ENCODE measurements at places on chromosomes 16 and 17.

DNA sequence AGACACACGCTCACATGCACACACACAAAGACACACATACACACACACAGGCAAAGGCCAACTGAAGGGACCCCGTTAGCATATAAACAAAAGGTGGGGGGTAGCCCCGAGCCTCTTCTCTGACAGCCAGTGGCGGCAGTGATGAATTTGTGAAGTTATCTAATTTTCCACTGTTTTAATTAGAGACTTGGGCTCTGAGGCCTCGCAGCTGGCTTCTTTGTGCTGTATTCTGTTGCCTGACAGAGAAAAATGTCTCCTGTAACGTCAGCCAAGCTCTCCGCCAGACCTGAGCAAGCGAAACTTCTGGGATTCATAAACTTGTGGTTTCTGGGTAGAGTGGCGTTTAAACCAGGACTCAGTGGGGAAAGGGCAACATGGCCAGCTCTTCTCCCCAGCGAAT is 113.9 kb upstream of the FOXF1 start:
- H3K4me1 ChIP-seq: peaks cover 6% of the 10 kb centered on the region
- DNase-seq: peak; percentile 34
- no peak overlapping the region for H3K4me3 ChIP-seq

DNA sequence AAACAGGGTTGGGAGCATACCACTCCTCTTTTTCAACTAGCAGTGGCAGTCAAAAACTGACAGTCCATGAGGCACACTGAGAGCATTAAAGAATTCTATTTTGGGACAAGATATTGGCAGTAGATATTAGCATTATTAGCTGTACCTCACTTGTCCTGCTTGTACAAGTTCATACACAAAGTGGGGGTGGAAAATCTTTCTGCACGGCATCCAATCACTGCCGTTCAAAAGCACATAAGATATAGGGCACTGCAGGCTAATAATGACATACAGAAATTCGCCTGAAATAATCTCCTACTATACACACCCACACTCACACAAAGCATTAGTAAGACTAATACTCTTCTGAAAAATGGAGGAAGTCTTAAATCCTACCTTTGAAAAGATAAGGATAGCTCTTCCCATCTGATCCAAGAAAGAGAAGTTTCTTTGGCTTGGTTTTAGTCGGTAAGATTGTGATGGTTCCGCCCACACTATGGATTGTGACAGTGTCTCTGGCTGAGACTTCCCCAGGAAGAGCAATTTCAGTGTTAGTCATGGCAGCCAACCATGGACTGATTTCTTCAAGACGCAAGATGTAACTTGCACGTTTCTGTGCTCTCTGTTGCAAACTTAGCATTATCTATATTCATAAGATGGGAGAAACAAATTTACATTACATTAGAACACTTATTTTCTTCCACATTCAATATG is 40.6 kb upstream of the ARL6IP1 start:
- no peak for DNase-seq
- no peak overlapping the region for H3K27ac ChIP-seq
- no peak overlapping the region for H3K4me3 ChIP-seq
- H3K27me3 ChIP-seq: no peaks in the 10 kb centered on the region
- peaks cover 54% of the 10 kb centered on the region for H3K36me3 ChIP-seq
- no peaks in the 10 kb centered on the region for H3K4me1 ChIP-seq

DNA sequence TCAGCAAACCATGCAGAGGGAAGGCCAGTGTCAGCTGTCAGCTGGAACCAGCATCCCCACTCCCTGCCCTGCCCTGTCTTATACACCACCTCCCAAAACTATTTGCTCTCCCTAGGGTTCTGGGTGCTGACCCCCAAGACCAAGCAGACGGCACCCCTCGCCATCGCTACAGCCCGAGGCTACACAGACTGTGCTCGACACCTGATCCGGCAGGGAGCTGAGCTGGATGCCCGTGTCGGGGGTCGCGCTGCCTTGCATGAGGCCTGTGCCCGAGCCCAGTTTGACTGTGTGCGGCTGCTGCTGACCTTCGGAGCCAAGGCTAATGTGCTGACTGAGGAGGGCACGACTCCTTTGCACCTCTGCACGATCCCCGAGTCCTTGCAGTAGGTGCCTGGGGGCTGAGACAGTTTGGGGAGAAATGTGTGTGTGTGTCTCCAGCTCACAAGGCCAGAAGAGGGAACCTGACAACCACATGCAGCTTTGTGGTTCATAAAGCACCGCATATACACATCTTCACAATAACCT is 1.5 kb downstream of the ASB16 start:
- no peaks in the 10 kb centered on the region for H3K27me3 ChIP-seq
- DNase-seq: no peak
- H3K36me3 ChIP-seq: no peaks in the 10 kb centered on the region

- no peak overlapping the region for H3K27ac ChIP-seq
Observed at GRCh38 chr16:12291989-12292759, 315.6 kb downstream of the SNX29 start.

- no peaks in the 10 kb centered on the region for H3K27me3 ChIP-seq
- H3K4me1 ChIP-seq: peaks cover 26% of the 10 kb centered on the region
- no peaks in the 10 kb centered on the region for H3K36me3 ChIP-seq
- H3K4me3 ChIP-seq: peak overlapping the region; percentile 96
- H3K27ac ChIP-seq: peak overlapping the region; percentile 89
- DNase-seq: no peak
Observed at GRCh38 chr16:1474082-1474795, 589 bp downstream of the CLCN7 start.

DNA sequence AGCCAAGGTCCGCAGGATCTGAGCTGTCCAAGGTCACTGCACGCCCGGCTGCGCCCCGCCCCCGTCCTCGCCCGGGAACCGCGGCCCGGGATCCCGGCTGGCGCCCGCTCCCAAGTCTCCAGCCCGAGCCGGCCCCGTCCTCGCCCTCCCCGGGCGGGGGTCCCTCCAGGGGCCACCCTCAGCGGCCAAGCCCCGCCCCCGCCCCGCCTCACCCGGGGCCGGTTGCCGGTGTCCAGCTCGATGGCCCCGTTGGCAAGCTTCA is 216 bp downstream of the VPS9D1 start:
- peak overlapping the region; percentile 99 for H3K27ac ChIP-seq
- H3K27me3 ChIP-seq: no peaks in the 10 kb centered on the region
- peak overlapping the region; percentile 71 for H3K4me3 ChIP-seq
- peaks cover 31% of the 10 kb centered on the region for H3K4me1 ChIP-seq

DNA sequence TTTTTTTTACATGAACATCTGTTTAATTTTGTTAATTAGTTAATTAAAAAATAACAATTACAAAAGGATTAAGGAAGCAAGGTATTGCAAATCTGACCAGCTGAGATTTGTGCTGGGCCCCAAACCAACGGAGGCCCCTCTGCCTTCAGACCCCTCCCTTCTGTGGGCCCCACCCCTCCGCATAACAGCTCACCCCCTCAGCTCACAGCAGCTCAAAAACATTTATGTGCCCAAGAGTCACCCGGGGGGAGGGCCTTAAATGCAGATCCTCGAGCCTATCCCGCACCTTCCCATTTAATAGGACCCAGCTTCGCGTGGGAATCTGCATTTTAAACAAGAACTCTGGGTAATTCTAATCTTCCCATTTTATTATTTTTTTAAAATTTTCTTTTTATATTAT is 75.0 kb downstream of the MGAT5B start:
- peaks cover 12% of the 10 kb centered on the region for H3K27me3 ChIP-seq
- H3K4me3 ChIP-seq: no peak overlapping the region
- H3K27ac ChIP-seq: no peak overlapping the region
- no peaks in the 10 kb centered on the region for H3K4me1 ChIP-seq

DNA sequence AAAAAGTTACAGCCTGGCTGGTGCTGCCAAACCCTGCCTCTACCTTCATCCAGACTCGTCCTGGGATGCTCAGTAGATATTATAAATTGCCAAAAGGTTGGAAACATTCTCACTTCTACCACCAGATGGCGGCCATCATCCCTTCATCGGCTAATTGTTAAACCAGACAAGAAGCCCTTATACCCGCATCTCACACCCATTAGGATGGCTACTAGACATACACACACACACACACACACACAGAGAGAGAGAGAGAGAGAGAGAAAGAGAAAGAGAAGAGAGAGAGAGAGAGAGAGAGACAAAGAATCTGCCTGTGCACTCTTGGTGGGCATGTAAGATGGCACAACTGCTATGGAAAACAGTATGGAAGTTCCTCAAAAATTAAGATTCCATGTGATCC is 15.0 kb upstream of the SCIMP start:
- no peak overlapping the region for H3K4me3 ChIP-seq
- H3K36me3 ChIP-seq: no peaks in the 10 kb centered on the region
- H3K4me1 ChIP-seq: no peaks in the 10 kb centered on the region
- peaks cover 6% of the 10 kb centered on the region for H3K27me3 ChIP-seq

DNA sequence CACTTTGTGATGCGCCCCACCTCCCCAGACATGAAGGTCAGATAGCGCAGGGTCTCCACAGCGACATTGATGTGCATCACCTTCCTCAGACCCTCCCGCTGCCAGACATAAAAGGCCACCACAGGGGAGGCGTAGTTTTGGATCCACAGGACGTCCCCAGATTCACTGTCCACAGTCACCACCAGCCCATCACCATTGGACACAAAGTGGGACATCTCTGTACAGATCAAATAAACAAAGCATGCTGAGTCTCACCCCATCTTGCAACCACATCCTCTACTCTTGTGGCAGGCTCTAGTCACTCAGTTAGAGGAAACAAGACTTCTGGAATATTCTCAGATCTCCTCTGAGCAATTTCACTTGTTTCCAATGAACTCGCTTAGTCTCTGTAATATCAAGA is 46.3 kb upstream of the ICAM2 start:
- H3K4me1 ChIP-seq: peaks cover 7% of the 10 kb centered on the region
- no peak overlapping the region for H3K27ac ChIP-seq
- DNase-seq: no peak
- H3K36me3 ChIP-seq: no peaks in the 10 kb centered on the region

DNA sequence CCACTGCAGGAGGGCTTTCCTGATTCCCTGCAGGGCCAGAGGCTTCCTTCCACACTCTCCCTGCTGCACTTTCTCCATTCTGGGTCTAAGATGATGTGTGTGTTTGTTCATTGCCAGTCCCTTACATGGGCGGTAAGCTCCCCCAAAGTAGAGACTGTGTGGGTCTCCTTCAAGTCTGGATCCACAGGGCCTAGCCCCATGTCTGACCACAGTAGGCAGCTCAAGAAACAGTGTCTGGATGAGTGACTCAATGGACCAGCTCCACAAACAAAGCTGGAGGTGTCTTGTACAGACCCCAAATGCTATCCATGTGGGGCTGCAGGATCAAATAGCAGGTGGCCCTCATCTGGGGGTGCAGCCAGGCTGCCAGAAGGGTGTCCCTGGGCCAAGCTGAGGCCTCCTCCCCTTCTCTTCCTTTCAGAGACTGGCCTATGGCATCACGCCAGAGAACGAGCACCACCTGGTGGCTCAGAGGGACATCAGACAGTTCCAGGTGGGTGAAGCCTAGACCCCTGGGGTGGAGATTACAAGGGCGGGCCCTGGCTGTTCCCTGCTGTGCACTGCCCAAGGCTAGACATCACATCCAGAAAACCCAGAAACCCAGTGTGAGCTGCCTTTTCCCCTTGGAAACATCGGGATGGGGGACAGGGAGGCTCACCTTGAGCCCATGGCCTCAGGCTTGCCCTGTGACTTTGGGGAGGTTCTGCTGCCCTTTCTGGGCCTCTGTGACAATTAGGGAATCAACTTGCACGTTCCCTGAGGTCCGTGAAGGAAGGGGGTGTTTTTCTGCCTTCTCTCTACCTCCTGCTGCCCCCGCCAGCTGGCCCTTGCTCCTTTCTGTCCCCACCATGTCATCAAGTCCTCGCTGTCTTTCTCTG is 45.9 kb downstream of the SLC6A2 start:
- DNase-seq: peak; percentile 54
- H3K4me3 ChIP-seq: no peak overlapping the region
- no peak overlapping the region for H3K27ac ChIP-seq
- H3K36me3 ChIP-seq: no peaks in the 10 kb centered on the region
- no peaks in the 10 kb centered on the region for H3K4me1 ChIP-seq

DNA sequence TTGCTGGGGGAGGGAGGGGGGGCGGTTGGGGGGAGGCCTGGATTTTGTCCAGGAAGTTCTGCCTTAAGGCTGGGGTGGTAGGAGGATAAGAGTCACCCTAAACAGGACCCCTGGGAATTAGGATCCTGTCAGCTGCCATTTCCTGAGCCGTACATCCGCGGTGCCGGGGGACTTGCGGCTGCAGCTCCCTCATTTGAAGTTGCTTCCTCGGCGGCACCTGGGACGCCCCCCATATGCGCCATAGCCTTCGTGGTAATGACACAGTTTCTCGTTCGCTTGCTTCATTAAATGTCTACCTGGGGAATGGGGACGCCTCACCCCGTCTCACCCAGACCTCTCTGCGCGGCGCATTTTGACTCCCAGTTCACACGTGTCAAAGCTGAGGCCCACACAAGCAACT is 55.1 kb upstream of the PABPN1L start:
- H3K4me1 ChIP-seq: peaks cover 25% of the 10 kb centered on the region
- H3K36me3 ChIP-seq: no peaks in the 10 kb centered on the region
- H3K4me3 ChIP-seq: no peak overlapping the region
- no peak for DNase-seq
- peak overlapping the region; percentile 64 for H3K27ac ChIP-seq

DNA sequence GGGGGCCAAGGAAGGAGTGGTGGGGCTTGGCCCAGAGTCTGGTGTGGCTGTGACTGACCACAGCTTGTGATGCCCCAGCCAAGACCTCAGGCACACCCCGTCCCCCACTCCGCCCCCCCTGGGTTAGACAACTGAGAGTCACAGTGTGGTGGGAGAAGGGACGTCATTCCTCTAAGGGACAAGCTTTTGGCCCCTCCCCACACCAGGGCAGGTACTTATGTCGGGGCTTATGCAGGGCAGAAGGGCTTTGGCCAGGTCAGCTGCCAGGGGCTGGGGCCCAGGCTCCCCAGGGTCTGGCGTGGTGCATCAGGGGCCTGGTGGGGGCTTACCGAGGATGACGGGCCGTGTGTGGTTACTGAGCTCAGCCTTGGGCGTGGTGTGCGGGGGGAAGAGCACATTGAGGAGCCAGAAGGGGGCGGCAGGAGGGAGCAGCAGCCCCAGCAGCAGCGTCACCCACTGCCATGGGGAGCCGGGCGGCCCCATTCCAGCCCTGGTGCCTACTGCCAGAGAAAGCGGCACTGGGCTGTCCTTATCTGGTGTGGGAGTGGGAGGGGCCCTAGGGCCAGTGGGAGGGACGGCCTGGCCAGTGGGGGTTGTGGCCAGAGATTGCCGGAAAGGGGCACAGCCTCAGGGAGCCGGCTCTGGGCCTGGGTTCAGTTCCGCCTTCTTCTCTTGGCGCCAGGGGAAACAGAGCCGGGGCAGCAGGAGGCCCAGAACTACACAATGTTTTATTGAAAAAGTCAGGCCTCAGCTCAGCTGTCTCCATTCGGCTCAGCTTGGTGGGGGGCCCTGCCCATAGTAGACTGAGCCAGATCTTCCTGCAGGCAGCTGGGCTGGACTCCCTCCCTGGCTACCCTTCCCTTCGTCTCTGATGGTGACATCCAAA is at the start of gene LCAT:
TSS of gene LCAT (minus strand) at position 502 of the 886 bp plus-strand sequence. CDS start at position 483, 19 bp downstream.
- DNase-seq: peak; percentile 43
- no peak within 1 kb of the TSS for H3K4me3 ChIP-seq
- peaks cover 21% of the 10 kb centered on the region for H3K4me1 ChIP-seq
- H3K36me3 ChIP-seq: no peaks in the 10 kb centered on the region

GRCh38 chr17:74950207-74950606 is 14.5 kb downstream of the OTOP3 start:
- H3K4me1 ChIP-seq: no peaks in the 10 kb centered on the region
- H3K36me3 ChIP-seq: no peaks in the 10 kb centered on the region
- H3K27me3 ChIP-seq: peaks cover 20% of the 10 kb centered on the region
- H3K27ac ChIP-seq: no peak overlapping the region
- no peak for DNase-seq

- H3K36me3 ChIP-seq: no peaks in the 10 kb centered on the region
- H3K27ac ChIP-seq: no peak overlapping the region
- H3K27me3 ChIP-seq: no peaks in the 10 kb centered on the region
- no peak overlapping the region for H3K4me3 ChIP-seq
Observed at GRCh38 chr17:76166906-76167305, 25.9 kb upstream of the FOXJ1 start.

GRCh38 chr17:34412965-34413441 is 50.0 kb upstream of the CCL1 start:
- H3K36me3 ChIP-seq: no peaks in the 10 kb centered on the region
- H3K4me3 ChIP-seq: no peak overlapping the region
- no peak overlapping the region for H3K27ac ChIP-seq
